SIG-M5 (cell line): ENCODE measurements at places on chromosomes 6 and 20.

DNA sequence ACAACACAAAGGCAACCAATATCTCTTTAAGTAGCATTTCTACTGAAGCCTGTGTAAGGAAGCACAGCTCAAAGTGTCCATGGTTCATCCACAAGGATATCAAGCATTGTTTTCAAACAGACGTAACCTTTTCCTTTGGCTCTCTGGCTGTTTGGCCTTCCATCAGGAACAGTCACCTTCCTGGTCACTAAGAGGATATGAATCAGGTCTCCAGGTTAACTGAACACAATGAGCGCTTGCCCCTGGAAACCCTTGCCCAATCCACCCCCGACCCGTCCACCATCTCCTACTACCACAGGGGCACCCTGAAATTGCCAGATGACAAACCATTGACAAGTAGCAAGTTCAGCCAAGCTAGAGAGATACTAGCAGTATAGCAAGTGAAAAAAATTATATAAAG is 114.4 kb upstream of the COL21A1 start:
- DNase-seq: no peak

DNA sequence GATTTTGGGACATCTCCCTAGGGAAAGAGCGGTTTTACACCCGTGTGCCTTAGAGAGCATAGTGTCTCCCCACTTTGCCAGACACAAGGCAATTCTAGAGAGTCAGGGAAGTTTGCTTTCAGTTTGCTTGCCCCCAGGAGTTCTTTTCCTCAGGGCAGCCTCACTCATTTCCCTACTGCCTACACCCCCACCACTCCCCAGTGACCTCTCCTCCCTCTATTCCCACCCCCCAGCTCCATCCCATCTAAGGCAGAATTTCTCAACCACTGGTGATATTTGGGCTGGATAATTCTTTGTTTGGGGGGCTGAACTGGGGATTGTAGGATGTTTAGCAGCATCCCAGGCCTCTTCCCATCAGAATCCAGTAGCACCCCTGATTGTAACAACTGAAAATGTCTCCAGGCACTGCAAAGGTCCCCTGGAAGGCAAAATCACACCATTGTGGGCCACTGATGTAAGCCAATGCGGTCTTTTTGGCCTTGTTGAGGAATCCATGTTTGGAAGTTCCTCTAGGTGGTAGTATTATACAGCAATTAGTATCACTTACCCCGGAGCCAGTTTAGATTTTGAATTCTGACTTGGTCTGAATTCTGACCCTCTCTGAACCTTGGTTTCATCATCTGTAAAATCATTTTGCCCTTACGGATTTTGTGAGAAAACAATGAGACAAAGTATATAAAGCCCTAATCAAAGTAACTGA is 1.3 kb downstream of the EPPIN start:
- DNase-seq: no peak

- no peak for DNase-seq
These were observed 99.1 kb downstream of the ARMC2 start for GRCh38 chr6:108947114-108947854.

DNA sequence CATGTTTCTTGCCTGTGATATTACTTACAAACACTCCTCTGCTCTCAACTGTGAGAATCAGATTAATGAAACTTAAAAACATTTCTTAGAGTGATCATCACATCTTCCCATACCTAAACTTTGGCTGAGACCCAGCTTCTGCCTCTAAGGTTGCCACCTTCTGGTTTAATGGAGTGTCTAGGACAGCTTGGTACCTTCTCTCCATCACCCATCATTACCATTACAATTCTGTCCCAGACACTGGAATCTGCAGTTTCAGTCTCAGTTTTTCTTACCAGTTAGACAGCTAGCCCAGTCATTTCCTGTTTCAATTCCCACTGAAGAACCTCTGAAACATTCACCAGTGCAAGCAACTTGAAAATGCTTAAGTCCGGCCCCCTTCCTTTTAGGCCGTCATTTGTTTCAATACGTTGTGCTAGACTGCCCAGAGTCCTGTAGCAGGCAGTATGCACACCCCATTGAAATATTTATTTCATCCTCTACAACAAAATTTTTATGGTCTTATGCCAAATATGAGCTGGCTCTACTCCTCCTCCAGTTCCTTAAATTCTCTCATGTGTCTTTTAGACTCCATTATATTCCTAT is 107.0 kb upstream of the FOXO3 start:
- DNase-seq: no peak

DNA sequence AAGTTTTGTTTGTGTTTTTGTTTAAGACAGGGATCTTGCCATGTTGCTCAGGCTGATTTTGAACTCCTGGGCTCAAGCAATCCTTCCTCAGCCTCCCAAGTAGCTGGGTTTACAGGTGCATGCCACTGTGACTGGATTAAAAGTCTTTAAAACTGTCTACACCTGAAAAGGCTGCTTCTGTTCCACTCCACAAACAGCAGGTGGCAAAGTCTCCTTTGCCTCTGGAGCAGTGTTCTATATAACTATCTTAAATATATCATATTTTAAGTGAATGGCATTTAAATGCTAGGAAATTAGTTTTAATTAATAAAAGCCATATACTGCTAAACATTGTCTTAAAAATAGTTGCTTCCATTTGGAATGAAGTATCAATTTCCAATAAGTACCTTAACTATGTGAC is 89.2 kb upstream of the BCLAF1 start:
- DNase-seq: no peak

GRCh38 chr6:38968702-38969149 is 79.9 kb upstream of the GLP1R start:
- DNase-seq: no peak

DNA sequence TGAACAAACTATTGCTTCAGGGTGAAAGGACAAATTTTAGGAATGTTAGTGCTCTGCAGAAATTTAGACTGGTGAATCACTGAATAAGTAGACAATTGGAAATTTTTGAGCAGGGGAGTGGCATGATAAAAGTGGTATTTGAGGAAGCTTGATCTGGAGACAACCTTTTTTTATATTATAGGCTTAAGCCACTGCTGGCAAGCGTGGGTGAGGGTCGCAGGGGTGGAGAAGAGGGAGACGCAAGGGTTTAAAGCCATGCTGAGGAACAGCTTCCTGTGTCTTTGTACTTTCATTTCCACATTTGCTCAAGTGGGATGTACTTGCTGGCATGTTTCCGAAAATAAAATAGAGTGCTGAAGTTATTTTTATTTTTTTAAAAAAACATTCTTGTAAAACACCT is 23.7 kb downstream of the NCOA7 start:
- DNase-seq: no peak

DNA sequence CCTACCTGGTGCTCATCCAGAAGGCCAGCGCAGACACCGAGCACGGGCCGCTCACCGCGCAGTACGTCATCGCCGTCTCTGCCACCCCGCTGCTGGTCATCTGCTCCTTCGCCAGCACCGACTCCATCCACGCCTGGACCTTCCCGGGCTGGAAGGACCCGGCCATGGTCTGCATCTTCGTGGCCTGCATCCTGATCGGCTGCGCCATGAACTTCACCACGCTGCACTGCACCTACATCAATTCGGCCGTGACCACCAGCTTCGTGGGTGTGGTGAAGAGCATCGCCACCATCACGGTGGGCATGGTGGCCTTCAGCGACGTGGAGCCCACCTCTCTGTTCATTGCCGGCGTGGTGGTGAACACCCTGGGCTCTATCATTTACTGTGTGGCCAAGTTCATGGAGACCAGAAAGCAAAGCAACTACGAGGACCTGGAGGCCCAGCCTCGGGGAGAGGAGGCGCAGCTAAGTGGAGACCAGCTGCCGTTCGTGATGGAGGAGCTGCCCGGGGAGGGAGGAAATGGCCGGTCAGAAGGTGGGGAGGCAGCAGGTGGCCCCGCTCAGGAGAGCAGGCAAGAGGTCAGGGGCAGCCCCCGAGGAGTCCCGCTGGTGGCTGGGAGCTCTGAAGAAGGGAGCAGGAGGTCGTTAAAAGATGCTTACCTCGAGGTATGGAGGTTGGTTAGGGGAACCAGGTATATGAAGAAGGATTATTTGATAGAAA is 2.0 kb downstream of the SLC35D3 start:
- no peak for DNase-seq

GRCh38 chr6:83511901-83512681 is at the start of gene PRSS35:
Gene PRSS35, plus strand, starts transcription at chr6:83512534. Its CDS starts 10,908 bp downstream, at chr6:83523442.
- DNase-seq: no peak

- peak; percentile 40 for DNase-seq
These were observed 70.7 kb upstream of the TAB2 start for GRCh38 chr6:149246691-149247384.

GRCh38 chr6:135202836-135203235 is 21.7 kb downstream of the MYB start:
- no peak for DNase-seq

- DNase-seq: no peak
These were observed 469 bp upstream of the XRN2 start for GRCh38 chr20:21302664-21303060.

GRCh38 chr6:124719913-124720312 is 242.3 kb upstream of the RNF217 start:
- DNase-seq: no peak

DNA sequence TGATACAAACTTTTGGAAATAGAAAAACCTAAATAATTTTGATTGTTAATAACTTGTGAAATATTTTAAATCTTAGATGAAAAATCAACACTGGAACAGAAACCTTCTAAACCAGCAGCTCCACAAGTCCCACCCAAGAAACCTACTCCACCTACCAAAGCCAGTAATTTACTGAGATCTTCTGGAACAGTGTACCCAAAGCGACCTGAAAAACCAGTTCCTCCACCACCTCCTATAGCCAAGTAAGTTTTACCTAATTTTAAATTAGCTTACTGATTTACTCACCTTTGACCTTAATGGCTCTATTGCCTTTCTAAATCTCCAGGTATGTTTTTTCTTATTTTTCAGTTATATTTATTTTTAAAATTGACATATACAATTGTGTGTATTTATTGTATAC is 102.6 kb upstream of the ADGRF4 start:
- no peak for DNase-seq

GRCh38 chr6:33201147-33201545 is 479 bp downstream of the SLC39A7 start:
- DNase-seq: no peak

DNA sequence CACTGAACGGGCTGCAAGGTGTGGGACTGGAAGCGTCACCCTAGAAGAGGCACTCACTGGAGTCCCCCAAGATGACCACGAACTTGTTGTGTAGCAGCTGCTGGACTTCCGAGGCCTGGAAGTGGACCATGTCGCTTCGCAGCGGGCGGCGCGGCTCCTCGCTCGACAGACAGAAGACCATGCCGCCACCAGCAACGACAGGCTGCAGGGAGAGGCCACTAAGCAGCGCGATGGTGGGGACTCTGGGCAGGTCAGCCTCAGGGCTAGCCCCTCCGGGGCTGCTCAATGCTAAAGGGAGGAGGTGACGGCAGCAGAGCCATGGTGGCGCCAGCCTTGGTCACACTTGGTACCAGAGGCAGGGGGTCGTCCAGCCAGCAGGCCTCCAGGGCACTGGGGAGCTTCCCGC is 720 bp downstream of the PCED1A start:
- no peak for DNase-seq

- DNase-seq: no peak
These were observed 1015.1 kb downstream of the EPHA7 start for GRCh38 chr6:92404281-92404680.

DNA sequence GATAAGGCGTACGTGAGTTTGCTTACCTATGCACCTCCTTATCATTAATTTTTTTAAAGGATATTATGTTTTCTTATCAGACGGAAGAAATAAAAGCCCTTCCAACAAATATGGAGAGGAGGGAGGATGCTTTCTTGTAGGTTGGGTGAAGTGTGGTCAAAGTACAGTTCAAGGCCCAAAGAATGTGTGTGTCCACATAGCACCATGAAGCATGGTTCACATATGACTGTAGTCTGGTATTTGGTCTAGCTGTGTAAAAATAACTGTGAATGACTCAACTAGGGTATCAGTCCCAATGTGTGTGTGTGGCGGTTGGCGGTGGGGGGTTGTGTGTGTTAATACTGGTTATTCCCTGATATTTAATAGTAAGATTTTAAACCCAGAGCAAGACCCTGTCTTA is 212.7 kb downstream of the TMEM242 start:
- DNase-seq: no peak

- no peak for DNase-seq
These were observed 61.7 kb downstream of the FAM217A start for GRCh38 chr6:4017058-4017739.

DNA sequence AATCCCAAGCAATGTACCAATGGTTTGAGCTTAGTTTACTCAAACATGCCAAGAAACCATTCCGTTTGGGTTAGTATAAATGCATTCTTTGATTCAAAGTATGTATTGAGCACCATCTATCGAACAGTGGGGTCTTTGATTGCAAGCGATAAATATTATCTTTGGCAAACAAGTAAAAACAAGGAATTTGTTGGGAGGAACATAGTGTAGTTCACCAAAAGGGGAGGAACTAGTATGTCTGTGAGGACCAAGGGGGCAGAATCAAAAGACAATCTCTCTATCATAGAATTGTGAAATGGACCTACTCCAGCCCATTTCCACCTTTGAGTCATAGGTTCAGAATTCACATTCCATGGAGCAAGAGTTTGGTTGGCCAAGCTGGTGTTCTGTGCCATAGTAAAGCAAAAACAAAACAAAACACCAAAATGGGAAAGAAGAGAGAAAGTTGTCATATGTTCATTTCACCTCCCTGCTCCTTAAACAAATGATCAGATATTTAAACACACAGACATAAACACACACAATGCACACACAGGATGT is 266.0 kb downstream of the TSHZ2 start:
- DNase-seq: no peak

DNA sequence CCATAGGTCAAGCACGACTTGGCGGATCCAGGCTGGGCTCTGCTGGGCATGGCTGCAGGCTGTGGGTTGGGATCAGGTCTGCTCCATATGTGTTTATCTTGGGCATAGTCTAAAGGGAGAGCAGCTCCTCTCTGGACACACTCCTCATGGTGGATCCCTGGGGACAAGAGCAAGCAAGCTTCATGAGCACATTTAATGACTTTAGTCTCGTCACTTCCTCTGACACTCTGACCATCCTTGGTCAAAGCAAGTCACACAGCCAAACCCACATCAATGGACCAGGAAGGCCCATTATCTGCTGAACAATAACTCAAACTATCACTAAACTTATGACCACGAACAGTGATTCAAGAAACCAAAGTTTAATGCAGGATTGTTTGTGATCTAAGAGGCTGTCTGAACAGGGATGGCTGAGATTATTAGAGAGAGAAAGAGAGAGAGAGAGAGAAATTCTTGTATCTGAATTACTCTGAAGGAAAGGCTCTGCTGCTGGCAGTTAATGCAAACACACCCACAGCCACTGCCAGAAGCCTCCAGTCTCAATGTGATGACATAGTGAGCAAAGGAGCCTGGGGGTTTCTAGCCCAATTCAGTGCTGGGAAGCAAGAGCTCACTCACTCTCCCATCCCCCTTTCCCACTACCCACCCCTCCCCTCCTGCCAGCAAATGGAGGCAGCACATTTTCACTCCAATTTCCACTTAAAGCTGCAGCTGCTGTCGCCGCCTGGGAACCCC is 490.2 kb upstream of the SULF2 start:
- no peak for DNase-seq

DNA sequence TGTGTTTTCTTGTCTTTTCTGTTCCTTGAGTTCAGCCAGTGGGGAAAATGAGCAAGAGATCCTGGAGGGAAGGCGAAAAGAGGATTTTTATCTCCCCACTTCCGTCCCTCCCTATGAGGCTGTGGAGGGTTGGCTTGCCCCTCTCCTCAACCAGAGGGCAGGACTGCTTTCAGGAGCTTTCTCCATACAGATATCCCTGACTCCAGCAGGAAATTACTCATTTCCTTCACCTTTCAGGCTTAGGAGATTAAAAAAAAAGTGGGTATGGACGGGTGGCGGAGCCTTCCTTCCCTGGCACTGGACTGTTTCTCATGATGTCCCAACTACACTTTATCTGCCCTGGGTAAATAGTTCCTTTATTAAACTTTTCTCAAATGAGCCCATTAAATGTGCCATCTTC is 241.2 kb downstream of the FRK start:
- no peak for DNase-seq

- DNase-seq: no peak
These were observed 46.3 kb upstream of the ECHDC1 start for GRCh38 chr6:127389706-127390105.
